ENCODE measurements at places on chromosomes 11 and 22.
A peak's percentile ranks its signal among the peaks of the same experiment; 100 is the strongest.

- no peak for DNase-seq
Observed at GRCh38 chr11:115887316-115887715, 383.1 kb upstream of the CADM1 start.

GRCh38 chr11:14418801-14419417, 59.9 kb upstream of the RRAS2 start:
- DNase-seq, result no peak

- no peak for DNase-seq
Observed at GRCh38 chr22:39481054-39481453, 21.0 kb upstream of the MIEF1 start.

GRCh38 chr11:115930886-115931547, 426.8 kb upstream of the CADM1 start:
- DNase-seq, result no peak

GRCh38 chr11:78234006-78234405, 45.3 kb downstream of the USP35 start:
- DNase-seq, result no peak

DNA sequence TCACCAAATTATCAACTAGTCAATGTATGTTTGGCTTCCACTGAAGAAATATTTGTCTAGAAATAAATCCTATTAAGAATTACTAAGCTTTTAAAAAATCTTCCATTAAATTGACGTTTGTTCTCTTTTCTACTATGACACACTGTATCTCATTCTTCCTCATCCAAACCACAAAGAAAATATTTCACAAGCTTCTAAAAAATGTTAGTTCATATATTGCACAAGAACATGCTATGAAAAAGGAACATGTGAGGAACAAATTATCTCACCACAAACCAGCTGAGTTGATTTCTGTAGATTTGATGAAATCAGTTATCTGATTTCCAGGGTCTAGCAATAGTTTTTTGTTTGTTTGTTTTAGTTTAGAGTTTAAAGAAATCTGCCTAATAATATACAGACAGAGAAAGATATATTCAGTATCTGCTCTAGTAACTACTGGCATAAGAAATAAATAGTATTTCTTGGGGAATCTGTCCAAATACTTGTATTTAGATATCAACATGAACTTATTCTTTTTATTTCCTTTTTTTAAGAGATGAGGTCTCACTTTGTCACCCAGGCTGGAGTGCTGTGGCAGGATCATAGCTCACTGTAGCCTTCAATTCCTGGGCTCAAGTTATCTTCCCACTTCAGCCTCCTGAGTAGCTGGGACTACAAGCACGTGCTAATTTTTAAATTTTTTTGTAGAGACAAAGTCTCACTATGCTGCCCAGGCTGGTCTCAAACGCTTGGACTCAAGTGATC, 161.7 kb downstream of the ATG16L2 start:
- DNase-seq, result peak; percentile 88

DNA sequence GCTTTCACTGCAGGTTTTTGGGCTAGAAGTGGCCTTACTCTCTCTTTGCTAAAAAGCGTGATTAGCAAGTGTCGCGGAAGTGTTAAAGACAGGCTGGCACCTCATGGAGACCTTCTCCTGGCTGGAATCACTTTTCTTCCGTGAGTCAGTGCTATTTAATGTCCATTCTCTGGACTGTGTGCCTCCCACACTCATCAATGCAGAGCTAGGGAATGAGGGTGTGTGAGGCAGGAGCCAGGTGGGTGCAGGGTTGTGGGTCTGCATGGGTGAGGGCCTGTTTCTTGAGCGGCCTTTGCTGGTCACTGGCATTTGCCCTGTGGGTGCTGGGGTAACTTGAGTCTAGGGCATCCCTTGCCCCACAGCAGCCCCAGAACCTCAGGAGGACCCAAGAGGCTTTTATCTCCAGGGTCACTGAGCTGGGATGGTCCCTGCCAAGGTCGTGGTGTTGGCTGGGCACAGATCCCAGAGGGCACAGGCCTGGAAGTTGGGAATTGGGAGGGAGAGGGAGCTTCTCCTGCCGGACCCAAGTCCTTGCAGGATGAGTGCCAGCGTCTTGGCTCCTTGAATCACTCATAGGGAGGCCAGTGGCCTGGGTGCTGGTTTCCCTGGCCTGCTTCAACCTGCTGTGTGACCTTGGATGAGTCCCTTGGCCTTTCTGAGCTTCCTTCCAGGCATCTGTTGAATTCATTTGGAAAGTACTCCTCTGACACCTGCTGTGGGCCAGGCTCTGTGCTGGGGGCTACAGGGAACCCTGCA, 30.0 kb downstream of the KIAA1671 start:
- DNase-seq, result no peak

GRCh38 chr11:4105916-4106315, 11.3 kb downstream of the RRM1 start:
- no peak for DNase-seq

DNA sequence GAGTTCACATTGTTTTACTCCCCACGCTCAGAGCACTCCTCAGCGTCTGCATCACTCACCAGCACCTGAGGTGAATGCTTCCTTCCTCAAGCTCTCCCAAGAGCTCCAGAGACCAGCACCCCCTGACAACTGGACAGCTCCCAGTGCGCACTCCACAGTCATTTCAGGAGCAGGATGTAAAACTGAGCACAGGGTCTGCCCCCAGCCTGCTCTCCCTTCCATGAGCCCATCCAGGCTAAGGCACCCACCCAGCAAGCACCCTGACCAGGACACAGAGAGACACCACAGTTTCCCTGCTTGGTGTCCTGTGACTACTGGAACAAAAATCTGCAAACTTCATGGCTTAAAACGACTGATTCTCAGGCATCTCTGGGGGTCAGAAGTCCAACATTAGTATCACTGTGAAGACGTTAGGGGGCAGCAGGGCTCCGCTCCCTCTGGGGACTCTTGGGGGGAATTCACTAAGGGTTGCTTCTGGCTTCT, 3.3 kb downstream of the SCGB1D2 start:
- DNase-seq, result peak; percentile 25

DNA sequence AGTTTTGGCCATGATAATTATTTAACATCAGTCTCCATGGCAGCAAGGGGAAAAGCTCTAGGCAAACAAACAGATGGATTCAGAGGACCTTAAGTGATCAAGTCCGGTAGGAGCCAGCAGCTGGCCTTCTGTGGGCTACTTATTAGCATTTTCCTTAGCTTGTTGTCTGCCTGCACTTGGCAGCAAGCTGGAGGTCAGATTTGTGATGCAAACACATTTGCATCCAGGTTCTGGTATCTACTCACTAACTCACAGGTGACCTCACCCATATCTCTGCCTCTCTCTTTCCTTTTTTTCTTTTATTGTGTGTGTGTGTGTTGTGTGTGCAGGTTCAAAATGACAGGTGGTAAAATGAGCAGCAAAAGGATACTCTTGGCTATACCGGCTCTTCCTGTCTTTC, 32.3 kb downstream of the ARHGAP42 start:
- no peak for DNase-seq

- no peak for DNase-seq
Observed at GRCh38 chr11:20360650-20361049, 2.9 kb upstream of the HTATIP2 start.

GRCh38 chr11:25742800-25743199, 589.1 kb upstream of the ANO3 start:
- no peak for DNase-seq

- peak; percentile 12 for DNase-seq
Observed at GRCh38 chr22:44425694-44426045, 72.4 kb downstream of the RTL6 start.

- DNase-seq, result no peak
Observed at GRCh38 chr11:118139578-118139977, 13.0 kb downstream of the SCN4B start.

- DNase-seq, result no peak
Observed at GRCh38 chr11:120336641-120337354, 585 bp downstream of the ARHGEF12 start.

- DNase-seq, result peak; percentile 28
Observed at GRCh38 chr11:131616481-131617140, 246.2 kb downstream of the NTM start.

DNA sequence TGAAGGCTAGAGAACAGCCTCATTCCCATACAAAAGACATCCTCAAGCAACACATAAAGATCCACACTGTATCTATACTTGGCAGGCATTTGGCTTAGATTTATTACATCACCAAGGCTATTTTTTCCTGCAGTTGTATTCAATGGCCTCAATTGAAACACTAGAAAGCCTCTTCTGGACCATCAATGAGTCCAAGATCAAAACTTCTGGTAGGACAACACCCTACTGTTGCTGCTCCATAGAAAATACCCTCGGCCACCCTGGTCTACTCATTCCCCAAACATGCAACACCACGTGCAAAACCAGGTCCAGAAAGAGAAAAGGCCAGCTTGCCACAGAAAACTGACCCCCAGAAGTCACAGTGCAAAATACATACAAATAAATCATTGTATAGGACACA, 56.9 kb upstream of the CADM1 start:
- DNase-seq, result no peak

DNA sequence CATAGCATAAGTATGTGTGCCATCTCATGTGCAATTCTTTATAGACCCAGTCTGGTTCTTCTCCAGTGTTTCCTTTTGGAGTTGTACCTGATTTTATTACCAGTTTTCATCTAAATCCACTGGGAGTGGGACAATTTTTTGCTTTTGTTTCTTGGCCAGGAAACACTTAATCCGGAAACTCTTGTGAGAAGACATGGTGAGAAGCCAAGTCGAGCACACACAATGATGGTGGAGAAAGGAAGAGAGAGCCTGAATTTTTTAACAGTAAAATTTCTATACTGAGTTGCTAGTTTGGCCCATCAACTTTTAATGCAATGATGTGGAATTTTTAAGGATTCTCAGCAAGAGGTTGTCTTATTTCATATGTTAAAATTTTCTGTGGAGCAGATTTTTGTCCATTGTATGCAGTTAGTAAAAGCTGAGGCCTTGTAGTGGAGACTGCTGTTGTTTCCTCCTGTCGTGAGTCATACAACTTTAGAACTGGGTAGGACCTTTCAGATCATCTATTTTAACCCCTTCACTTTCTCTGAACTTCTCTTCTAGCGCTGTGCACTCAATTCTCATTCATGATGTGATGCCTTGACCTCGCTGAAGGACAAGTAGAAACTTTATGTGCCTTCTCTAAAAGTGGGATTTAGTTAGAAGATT, 17.1 kb downstream of the FAR1 start:
- DNase-seq, result no peak

GRCh38 chr22:29870574-29870973, 12.4 kb upstream of the MTMR3 start:
- DNase-seq, result peak; percentile 38

DNA sequence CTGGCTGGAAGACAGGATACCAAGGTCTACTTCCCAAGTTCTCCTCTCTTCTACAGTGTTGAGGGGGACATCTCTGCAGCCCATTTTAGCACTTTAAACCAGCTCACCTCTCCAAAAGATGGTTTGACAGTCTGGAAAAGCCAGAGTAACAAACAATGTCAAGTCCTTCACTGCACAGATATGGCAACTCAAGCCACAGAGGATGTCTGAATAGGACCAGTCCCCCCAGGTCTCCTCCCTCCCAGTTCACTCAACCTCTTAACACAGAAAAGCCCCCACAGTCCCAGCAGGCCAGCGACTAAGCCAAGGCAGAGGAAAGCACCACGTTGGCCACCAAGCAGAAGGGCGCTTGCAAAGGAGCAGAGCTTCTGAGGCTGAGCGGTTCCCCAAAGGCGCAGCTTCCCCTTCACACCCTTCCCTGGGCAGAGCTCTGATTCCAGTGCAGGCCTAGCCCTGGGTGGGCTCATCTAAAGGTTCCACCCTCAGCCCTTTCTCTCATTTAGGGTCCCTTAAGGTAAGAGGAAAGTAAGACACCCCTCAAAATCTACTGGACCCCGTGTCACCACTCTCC, 62.7 kb downstream of the PAK1 start:
- DNase-seq, result peak; percentile 18

DNA sequence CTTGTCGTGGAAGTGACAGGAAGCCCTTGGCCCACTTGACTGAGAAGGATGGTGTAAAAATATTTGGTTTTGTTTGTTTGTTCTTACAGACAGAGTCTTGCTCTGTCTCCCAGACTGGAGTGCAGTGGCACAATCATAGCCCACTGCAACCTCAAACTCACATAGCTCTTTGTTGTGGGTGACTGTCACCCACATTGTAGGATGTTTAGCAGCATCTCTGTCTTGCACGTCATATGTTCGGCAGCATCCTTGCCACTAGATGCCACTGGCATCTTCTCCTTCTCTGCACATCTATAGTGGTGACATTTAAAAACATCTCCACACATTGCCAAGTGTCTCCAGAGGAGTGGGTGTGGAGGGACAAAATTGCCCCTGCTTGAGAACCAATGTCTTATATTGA, 56.8 kb downstream of the PRR5L start:
- DNase-seq, result no peak

GRCh38 chr11:96307776-96308140, 35.2 kb downstream of the MAML2 start:
- peak; percentile 93 for DNase-seq

GRCh38 chr11:64654958-64655541, 64.0 kb downstream of the SLC22A12 start:
- DNase-seq, result no peak

- DNase-seq, result no peak
Observed at GRCh38 chr22:39685336-39686177, 115.0 kb downstream of the CACNA1I start.

DNA sequence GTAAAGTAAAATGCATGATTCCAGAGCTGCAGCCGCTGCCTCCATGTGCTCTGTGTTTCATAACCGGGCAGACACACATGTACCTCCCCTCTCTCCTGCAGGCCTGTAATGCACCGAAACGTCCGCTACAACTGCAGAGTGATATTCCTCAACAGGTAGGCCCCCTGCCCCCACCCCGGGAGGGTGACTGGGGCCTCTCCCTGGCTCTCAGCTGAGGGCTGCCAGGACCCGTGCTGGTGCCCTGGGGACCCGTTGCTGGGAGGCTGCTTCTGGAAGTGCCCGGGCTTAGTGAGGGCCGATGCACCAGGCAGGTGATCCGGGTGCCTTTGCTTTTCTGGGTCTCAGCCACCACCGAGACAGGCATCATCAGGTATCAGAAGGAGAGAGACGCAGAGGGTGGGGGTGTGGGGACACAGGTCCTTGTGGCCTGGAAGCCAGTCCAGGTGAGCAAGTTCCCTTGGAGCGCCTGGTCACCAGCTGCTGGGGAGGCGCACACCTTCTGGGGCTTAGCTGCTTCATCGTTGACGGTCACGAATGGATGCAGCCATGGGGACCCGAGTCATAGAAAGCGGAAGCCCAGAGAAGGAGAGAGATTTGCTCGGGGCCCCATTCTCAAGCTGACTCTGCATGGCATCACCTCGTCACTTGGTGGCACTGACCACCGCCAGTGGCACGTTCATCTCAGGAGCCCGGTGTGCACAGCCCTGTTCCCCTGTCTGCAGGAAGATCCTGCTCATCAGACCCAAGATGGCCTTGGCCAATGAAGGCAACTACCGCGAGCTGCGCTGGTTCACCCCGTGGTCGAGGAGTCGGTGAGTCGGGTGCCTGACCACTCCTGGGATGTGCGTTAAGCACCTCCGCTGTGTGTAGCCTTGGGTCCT, 10.6 kb downstream of the NADSYN1 start:
- no peak for DNase-seq

- peak; percentile 17 for DNase-seq
Observed at GRCh38 chr11:70297341-70297740, 26.9 kb downstream of the PPFIA1 start.

All from fibroblast of skin of abdomen (primary cell).